GM13977 (cell line): ENCODE measurements at places on chromosomes 6 and 20.

GRCh38 chr6:48744948-48745347 is 634.0 kb upstream of the PTCHD4 start:
- no peak for DNase-seq

DNA sequence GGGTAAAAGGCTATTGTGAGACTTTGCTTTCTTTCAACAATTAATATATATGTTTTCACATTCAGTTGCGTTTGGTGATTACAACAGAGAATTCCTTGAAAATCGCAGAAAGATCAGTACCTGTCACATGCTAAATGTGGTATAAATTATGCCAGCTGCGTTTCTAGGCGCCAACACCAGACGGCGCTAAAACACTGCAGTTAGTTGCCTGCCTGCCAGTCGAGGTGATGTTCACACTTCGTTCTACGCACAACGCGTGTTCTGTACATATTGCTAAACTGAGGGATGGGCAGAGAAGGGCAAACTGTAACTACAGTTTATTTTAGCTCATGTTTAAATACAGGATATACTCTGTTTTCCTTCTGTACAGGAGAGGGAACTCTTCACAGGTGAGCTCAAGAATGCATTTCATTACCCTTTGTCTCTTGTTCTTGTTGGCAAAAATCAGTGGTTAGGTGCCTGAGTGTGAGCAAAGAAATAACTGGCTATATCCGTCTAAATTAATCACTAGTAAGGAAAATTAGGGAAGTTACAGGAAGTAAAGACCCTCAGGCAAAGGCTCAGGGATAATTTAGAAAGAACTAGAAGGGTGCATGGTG is 100.1 kb upstream of the RGS17 start:
- DNase-seq, result peak; percentile 4

DNA sequence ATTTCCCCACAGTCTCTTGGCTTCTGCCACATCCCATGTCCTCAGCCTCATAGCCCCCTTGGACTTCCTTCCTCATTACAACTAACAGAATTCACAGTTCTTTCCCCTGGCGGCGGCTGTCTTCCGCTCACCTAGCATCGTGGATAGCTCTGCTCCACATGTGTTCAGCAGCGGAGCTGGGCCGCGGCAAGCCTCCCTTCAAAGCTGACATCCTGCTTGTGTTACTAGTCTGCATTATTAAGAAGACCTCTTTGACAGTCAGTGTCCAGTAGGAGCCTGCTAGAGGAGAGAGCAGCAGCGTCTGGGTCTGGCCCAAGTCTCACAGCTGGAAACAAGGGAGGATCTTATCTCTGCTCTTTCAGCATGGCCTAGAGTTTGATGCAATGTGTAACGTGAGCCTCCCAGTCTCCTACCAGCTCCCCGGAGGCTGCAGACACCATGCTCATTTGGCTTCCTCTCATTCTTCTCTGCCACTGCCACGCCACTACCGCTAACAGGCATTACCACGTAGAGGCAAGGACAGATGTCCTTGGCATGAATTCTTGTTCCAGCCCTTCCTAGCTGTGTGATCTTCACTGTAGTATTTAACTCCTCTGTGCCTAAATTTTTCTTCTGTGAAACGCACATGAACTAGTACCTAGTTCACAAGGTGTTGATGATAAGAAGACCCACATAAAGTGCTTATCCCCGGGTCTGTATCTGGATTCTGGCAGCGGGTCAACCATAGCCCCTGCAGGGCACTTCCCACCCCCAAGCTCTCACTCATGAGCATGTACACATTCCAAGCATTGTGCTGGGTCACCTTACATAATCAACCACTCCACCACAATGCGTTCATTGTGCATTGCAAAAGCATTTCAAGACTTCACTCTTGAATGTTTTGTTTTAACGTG is 107.1 kb upstream of the BACH2 start:
- no peak for DNase-seq

DNA sequence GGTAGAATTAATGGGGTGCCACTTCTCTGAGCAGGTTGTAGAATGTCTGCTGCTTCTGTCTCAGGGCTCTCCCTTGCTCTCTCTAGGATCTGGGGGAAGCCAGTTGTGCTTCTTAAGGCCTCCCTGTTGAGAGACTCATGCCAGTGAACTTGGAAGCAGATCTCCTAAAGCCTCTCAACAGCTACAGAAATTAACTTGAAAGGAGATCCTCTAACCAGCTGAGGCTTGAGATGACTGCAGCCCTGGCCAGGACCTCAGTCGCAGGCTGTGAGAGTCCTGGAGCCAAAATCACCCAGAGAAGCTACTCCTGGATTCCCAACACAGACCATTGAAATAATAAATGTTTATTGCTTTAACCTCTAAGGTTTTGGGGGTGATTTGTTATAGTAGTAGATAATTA is 180.2 kb upstream of the MARCKS start:
- no peak for DNase-seq

DNA sequence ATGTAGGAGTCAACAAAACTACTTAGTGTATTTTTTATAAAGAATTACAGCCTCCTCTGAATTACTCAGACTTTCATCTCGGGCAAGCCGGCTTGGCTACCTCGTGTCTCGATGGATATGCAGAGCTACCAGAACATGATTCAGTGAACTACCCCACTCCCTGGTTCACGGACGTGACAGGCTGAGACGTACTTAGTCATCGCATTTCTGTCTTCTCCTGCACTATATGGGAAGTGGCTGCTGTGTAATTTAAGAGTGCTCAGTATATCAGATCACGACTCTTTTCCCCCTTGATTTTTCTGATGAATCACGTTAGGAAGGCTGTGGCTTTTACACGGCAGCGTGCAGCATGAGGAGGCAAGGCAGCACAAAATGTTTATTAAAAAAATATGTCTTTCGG is 302.7 kb upstream of the ZFP64 start:
- no peak for DNase-seq

- DNase-seq, result no peak
Observed at GRCh38 chr6:69162811-69163210, 527.7 kb downstream of the ADGRB3 start.

DNA sequence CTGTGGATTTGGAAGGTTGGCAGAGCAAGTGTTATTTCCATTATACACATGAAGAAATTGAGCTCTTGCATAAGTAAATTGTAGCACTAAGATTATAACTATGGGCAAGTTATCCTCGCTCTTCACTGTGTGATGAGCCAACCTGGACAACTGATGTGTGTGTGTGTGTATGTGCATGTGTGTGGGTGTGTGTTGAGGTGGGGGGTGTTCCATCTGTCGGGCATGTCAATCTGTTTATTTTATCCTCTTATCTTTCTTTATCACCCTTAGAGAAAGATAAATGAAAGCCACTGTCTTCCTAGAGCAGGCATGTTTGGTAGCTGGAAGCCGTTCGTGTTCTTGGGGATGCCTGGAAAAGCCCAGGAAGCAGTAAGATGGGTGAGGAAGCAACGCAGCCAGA is 3.0 kb upstream of the DSP start:
- no peak for DNase-seq
